ENCODE measurements at places on chromosomes 11 and 22.

GRCh38 chr11:119025978-119026766 is 4.5 kb downstream of the SLC37A4 start:
- DNase-seq, result no peak

- DNase-seq, result no peak
Observed at GRCh38 chr22:38715176-38715764, 9.5 kb downstream of the GTPBP1 start.

- no peak for DNase-seq
Observed at GRCh38 chr11:76455331-76455730, 10.5 kb downstream of the EMSY start.

DNA sequence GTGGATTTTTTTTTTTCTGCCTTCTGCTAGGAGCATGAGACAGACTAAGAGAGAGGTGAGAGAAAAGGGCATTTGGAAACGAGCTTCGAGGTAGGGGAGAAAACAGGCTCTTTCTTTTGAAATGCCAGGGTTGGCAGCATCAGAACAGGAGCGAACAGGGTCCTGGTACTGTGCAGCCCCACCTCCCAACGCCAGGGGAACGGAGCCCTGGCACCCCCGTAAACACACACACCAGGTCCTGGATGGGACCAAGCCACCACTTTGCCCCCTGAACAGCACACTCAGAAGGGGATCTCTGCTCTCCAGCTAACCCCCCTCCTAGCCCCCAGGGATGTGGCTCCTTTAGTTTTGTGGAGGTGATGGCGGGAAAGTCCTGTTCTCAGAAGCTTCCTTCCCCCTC is 127.1 kb downstream of the CTTN start:
- no peak for DNase-seq

DNA sequence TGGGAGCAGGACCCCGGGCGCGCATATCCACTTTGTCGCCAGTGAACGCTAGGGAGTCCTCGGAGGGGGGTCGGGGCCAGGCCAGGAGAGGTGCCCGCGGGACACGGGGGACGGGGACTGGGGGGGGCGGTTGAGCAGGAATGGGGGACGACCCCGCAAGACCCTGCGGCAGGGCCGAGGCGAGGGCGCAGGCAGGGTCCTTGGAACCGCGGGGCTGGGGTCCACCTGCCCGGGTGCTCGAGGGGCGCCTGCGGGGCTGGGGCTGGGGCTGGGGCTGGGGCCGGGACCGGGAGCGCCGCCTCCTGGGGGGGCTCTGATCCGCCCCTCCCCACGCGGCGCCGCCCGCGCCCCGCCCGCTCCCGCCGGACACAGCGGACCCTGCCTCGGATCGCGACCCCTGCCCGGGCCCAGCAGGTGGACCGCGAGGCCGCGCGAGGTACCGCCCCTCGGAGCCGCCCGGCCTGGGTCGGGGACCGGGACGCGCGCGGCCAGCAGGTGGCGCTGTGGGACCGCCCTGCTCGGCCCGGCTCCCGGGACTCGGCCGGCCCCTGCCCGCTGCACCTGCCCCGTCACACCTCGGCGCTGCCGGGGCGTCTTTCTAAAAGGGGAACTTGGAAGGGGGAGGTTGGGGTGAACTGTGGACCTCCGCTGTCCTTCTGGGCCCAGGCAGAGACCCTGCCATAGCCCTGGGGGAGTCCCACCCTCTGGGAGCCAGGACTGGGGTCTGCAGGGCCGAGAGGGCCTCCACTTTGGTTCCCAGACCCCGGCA is 11.0 kb downstream of the CRELD2 start:
- peak; percentile 69 for DNase-seq

DNA sequence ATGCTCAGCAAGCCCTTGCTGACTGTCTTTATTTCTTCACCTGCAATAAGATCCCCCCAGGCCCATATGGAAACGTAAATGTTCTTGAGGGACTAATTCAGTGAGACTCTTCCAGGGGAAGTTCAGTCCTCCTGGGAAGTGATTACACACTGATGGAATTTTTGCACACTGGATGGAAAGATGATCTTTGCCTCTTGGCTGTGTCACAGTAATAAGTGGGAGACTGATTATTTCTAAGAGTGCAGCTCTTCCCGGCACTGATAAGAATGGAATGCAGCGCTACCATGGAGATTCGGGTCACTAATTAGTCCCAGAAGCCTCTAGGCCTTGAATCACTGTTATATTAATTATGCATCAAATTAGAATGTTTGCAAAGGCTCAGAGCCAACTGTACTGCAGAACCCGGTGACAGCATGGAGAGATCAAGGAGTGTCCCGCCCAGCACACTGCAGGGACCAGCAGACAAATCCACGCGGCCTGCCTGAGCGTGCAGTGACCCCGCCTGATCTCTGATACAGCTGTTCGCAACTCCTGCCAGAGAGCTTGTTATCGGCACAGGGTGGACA is 178.3 kb downstream of the SNX19 start:
- no peak for DNase-seq

- no peak for DNase-seq
Observed at GRCh38 chr11:66131937-66132632, 62.0 kb downstream of the PACS1 start.
